ENCODE measurements at places on chromosomes 4 and X.

- no peak for DNase-seq
These were observed 160.1 kb upstream of the LDB2 start for GRCh38 chr4:17058536-17058915.

GRCh38 chr4:128831531-128832242 is 22.2 kb downstream of the JADE1 start:
- no peak for DNase-seq

DNA sequence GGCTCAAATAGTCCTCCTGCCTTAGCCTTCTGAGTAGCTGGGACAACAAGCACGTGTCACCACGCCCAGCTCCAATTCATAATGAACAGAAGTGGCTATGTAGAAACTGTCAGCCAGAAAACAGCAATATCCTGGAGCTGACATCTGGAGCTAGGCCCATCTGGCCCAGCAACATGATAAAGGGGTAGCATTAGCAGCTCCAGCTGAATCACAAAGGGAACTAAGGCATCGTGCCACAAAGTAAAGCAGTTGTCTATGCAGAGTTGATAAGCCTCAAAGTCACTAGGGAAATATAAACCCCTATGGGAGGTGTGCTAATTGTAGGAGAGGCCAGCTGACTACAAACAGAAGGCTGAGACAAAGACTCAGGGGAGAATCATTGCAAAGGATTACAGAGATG is 270.5 kb upstream of the GPC4 start:
- no peak for DNase-seq

GRCh38 chr4:4377732-4378460 is 9.0 kb upstream of the NSG1 start:
- no peak for DNase-seq

DNA sequence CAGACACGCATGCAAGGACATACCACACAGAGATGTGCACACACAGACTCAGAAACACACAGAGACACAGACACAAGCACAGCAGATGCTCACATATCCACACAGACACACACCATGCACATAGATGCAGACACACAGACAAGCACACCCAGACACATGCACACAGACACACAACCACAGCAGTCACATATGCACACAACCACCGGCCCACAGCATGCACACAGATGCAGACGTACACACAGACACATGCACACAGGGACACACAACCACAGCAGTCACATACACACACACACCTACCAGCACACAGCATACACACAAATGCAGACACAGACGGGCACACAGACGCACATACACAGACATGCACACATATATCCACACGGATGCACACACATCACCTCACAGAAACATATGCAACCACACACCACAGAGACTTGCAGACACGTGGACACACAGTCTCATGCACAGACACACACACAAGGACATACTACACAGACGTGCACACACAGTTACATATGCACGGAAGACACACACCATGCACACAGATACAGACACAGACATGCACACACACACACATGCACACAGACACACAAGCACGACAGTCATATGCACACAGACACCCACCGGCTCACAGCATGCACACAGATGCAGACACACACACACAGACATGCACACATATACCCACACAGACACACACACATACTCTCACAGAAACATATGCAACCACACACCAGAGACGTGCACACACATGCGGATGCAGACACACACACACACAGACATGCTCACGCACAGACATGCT is 25.2 kb upstream of the SLC25A6 start:
- DNase-seq: no peak

GRCh38 chr4:123127218-123127617 is 204.8 kb upstream of the NUDT6 start:
- no peak for DNase-seq

DNA sequence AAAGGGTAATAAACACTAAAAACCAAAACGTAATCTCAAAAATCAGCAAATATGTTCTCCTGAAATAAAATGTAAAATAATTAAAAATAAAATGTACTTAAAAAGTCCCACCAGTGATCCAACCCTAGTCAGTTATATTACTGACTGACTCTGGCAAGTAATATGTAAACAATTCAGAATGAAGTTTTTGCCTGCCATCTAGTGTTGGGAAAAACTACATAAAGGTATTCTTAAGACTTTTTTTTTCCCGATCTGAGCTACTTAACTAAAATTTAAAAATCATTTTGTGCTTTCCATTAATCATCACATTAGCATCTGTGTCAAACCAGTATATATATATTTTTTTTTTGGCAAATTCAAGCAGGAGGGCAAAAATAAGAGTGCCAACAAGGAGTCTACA is 24.0 kb downstream of the RCHY1 start:
- DNase-seq: no peak

DNA sequence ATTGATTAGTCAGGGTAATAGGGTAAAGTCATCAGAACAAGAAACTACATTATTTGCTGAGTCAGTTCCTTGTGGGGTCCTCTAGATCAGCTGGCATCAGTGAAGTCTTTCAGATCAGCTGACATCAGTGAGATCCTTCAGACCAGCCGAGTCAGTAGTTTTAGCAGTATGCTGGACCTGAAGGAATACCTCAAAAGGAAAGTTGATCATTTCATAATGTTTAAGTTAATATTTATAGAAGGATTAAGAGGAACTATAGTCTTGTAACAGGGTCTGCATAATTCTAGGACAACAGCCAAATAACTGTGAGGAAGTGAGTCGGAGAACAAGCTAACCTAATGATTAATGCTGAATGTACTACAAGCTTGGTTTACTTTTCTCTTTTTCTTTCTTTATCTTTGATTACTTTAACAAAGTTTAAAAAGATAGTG is 958 bp upstream of the UGT2B7 start:
- DNase-seq: no peak

GRCh38 chr4:152860046-152860445 is 76.1 kb upstream of the FHDC1 start:
- DNase-seq: no peak

GRCh38 chr4:108535757-108536156 is 84.6 kb upstream of the RPL34 start:
- no peak for DNase-seq

DNA sequence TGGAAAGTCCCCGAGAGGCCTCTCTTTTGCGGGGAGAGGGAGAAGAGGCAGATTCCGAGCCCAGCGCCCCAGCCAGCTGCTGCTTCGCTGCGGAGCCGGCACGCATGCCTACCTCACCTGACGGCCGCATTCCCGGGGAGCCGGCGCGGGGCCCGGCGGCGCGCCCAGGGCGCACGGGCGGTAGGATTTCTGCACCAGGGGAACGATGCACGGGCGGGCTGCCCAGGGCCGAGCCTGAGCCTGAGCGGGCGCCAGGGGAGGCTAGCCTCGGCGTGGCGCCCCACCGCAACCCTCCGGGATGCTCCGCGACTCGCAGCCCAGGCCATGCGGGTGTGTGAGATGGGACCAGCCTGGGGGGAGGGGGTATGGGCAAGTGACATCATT is 81.3 kb upstream of the SCML1 start:
- DNase-seq: no peak

DNA sequence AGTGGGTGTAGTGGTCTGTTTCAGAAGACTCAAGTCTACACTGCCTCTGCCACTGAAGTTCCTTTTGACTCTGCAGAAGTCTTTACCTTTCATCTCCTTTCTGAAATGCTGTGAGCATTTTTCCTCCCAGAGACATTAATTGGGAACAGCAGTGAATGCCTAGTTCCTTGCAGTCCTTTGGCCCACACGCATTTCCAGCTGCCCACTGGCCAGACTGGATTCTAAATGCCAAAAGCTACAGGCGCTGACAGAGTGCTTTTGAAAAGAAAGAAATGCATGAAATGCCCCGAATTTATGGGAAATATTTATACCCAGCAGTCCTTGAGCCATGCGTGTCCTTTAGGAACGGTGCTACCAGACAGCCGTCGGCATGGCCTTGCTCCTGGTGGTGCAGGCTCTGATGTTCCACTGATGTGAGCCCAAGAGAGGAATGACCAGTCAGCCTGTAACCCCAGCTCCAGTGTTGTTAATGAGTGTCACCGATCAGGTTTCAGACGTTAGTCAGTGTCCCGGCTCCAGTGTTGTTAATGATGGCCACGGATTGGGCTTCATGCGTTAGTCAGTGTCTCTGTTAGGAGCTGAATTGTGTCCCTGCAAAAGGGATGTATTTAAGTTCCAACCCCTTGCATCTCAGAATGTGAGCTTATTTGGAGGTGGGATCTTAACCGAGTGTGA is 132.6 kb downstream of the TBL1X start:
- no peak for DNase-seq

- no peak for DNase-seq
These were observed 73.5 kb upstream of the CAMK2D start for GRCh38 chr4:113835005-113835404.

DNA sequence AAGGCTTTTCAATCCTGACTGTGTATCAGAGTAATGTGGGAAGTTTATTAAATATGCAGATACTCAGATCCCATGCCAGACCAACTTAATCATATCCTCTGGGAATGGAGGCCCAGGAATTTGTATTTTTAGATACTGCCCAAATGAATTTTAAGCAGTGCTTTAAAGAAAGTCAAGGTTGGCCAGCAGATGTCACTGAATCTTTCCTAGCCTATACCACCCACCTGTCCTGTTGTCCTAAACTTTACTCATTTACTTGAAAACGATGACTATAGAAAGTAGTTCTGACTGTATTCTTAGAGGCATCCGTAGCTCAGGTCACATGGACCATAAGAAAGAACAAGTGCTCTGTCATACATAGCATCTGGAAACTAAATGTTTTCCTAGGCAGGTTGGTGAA is 79.9 kb downstream of the AMOT start:
- no peak for DNase-seq

GRCh38 chr4:78057600-78058550 is 752 bp downstream of the FRAS1 start:
- DNase-seq: peak; percentile 44

- DNase-seq: no peak
These were observed 435.8 kb downstream of the MAGEB5 start for GRCh38 chrX:26651755-26652154.

DNA sequence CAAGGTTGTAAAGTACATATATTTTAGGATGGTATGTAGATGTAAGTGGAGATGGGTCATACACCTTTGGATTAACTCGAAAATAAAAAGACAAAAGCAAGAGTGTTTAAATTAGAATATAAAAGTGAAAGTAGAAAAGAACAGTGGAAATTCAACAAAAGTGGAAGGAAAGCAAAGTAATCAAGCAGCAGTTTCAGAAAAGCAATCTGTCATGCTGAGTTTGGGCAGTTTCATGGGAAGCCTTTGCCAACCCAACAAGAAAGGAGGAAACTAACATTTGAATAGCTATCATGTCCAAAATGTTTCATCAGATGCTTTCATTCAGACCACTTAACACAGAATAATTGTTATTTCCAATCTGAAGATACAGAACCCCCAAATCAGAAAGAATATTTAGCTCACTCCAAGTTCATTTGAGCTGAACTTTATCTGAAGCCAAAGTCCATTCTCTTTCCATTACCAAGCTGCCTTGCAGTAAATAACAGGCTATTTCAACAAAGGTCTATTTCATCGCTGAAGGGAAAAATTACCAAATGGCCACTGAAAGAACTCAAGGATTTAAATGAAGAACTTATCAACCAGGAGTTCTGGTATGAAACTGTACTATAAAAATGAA is 1.8 kb upstream of the EXOSC9 start:
- no peak for DNase-seq

GRCh38 chr4:52198294-52198693 is 147.2 kb downstream of the SPATA18 start:
- DNase-seq: no peak

DNA sequence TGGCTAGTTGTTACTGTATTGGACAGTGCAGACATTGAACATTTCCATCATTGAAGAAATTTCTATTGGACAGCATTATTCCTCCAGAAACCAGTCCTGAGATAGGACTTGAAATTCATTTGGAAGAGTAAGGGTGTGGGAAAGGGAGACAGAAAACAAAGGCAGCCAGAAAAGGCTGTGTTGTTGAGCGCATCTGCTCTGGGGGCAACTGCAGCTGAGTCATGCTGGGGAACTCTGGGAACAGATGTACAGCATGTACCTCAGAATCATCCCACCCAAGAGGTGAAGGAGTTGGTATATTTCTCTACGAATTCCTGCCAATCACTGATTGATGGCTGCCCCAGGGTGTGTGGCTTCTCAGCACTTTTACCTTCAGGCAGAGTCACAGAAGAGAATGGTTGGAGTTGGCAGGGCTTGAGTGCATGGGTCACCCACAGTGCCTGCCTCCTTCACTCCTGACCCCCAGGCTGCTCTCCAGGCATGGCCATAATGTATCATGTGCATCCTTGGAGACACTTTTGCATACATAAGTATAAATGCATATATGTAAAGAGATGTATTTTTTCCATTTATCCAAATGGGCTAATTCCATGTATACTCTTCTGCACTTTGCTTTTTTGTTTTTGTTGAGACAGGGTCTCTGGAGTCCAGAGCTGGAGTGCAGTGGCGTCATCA is 39.4 kb downstream of the GEMIN8 start:
- DNase-seq: no peak

DNA sequence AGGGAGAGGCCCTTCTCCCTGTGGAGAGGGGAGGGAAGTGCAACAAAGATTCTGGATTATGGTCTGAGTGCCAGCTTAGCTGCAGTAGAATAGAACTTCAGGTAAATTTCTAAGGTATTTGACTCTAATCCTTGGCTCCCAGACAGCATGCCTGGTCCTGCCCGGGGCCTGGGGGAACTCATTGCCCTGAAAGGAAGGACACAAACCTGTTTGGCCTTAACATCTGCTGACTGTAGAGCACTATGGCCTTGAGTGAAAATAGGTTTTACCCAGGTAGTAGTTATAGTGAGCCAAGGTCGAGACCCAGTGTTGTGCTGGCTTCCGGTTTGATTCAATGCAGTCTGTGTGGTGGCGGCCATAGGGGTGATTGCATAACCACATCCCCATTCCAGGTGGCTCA is 64.4 kb downstream of the RPS6KA6 start:
- DNase-seq: no peak

GRCh38 chr4:20901851-20902250 is 201.6 kb downstream of the PACRGL start:
- no peak for DNase-seq

DNA sequence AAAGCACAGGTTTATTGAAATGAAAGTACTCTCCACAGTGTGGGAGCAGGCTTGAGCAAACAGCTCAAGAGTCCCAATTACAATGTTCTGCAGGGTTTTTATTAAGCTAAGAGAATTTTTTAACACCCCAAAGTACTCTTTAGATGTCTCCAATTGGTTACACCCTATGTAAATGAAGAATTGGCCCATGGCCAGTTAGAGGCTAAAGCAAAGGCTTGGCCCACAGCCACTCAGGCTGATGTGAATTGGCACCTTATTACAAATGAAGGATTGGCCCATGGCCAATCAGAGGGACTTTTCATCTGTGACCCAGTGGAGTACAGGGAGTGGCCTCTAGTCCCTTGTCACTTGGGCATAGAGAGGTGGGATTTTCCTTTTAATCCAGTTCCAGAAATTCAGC is 30.1 kb upstream of the IQCM start:
- DNase-seq: no peak

DNA sequence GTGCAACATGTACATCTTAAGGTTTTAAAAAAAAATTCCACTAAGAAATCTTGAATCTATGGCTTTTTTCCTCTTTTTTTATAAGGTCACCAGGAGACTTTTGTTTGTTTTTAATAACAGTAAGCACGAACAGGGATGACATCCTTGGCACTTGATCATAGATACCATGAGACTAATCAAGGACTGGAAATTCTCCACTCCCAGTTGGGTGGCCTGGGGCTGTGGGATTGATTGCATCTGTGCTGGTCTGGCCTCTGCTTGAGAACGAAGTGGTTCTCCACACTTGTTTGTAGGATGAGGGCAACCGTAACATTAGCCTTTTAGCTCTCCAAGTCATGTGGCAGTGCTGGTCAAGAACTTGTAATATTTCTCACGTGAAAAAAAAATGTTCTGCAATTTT is 35.4 kb downstream of the SNX25 start:
- no peak for DNase-seq

Measured in activated CD8-positive, alpha-beta T cell treated with anti-CD3 and anti-CD28 coated beads, Interleukin-2, amount 10 ng/mL, durations not matched to agents 7 days and 5 days (primary cell).